ENCODE measurements at places on chromosomes 5 and 9.

- DNase-seq, result no peak
Observed at GRCh38 chr5:173208296-173208695, 26.7 kb downstream of the NKX2-5 start.

DNA sequence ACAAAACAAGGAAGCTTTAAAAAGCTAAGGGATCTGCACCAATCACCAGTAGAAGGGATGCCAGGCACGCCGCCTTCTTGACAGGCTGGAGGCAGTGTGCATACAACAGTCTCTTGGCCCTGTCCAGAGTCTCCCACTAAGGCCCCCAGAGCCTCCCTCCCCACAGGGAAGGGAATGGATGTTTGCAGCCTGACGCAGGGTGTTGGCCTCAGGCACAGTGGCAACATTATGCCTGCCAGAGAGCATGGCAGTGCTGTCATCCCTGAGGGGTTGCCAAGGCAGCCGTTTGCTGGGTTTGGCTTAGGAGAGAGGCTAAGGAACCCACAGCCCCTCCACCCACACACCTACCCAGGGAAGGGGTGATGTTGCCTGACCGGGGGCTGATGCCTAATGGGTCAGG lies 4.8 kb downstream of the HBEGF start:
- DNase-seq, result no peak

DNA sequence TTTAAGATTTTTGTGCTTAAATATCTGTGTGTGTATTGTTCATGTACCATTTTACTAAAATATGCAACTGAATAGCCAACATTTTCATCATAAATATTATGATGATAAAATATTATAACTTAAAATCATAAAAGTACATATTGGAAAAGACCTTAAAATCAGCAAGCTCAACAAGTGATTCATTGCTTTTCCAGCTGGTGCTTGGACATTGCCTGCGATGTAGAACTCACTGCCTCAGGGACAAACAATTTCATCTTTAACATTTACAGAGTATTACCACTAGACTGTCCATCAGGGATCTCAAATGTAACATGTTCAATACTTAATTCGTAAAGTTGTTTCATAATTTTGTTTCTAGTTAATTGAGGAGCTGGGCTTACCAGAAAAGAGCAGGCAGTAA lies 17.5 kb upstream of the SMARCA2 start:
- no peak for DNase-seq

- DNase-seq, result no peak
Observed at GRCh38 chr5:132489051-132489770, 1.4 kb downstream of the IRF1 start.

DNA sequence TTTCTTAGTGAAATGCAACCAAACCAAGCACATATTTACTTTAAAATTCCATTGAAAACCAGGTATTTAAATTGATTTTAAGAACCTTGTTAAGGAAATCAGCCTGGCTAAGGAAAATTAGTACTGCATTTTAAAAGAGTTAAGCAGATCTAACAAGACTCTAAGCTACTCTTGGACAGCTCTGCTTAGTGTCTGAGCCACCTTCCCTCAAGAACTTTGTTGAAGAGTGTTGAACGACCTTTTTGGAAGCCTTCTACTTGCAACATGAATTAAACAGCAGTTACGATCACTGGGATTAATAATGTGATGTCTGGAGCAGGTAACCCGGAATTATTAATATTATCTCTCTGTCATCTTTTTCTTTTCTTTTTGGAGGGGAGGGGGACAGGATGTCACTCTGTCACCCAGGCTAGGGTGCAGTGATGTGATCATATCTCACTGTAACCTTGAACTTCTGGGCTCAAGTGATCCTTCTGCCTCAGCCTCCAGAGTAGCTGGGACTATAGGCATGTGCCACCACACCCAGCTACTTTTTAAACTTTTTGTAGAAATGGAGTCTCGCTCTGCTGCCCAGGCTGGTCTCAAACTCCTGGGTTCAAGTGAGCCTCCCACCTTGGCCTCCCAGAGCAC lies 74.7 kb downstream of the ANKRD55 start:
- no peak for DNase-seq

DNA sequence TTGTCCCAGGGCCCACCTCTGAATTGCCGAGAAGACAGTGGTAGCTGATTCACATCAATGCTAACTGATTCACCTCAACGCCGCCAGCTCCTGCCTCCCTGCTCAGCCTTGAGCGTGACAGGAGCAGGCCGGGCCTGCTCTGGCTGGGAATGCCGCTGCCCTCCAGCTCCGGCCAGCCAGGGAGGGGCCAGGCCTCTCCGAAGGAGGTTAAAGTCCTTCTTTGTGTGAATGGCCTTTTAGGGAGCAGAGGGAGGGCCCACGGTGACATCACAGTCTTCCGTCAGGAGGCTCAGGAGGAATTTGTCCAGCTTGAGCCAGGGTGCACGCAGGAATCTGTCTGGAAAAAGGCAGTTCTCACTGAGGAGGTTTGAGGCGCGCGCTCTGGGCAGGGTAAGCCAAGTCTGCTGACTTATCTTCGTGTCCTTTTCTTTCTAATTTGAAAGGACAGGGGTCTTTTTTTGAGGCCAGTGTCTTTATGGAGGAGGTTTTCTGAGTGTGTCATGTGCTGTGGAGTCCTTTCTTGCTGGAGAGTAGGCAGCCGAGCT lies 82.7 kb downstream of the C9orf152 start:
- no peak for DNase-seq

GRCh38 chr9:19424176-19424779 lies 15.5 kb downstream of the ACER2 start:
- DNase-seq, result no peak

- peak; percentile 48 for DNase-seq
Observed at GRCh38 chr9:33446946-33447798, at the start of gene AQP3. TSS of gene AQP3 (minus strand) at chr9:33447593. CDS start at chr9:33447530, 63 bp downstream.

DNA sequence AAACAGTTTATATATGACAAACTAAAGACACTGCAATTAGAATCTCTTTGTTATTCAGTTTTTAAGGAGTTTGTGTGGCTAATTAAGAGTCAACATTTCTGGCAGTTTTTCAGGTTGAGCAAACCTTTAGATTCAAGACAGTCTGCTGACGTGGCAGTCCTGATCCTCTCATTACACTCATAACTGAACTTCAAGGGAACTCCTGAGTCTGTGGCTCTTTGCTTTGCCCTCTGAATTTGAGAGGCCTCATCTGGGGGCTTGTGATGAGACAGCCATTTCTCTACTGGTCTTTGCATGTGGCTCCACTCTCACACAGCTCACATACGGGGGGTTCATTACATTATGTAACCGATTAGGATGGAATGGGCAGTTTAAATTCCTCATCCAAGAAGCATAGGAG lies 182.9 kb upstream of the MEF2C start:
- no peak for DNase-seq

DNA sequence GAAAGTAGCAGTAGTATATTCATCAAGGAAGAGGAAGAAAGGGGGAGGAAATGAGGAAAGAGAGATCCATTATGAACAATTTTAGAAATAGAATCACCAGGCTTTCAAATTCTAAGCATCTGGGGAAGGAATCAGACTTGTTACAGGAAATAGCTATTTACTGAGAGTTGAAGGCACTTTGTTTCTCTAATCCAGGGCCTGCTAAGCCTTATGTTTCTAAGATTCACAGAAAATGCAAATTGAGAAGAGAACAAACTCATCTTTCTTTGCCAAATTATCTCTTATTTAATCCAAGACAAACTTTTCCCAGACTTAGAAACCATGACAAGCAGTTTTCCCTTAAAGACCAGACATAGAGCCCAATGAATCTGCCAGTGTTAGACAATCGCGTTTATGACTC lies 528.0 kb upstream of the NMUR2 start:
- no peak for DNase-seq

GRCh38 chr5:165187815-165188214 lies 1682.4 kb downstream of the MAT2B start:
- DNase-seq, result no peak

- peak; percentile 60 for DNase-seq
Observed at GRCh38 chr5:33936004-33936380, 194 bp upstream of the RXFP3 start.

DNA sequence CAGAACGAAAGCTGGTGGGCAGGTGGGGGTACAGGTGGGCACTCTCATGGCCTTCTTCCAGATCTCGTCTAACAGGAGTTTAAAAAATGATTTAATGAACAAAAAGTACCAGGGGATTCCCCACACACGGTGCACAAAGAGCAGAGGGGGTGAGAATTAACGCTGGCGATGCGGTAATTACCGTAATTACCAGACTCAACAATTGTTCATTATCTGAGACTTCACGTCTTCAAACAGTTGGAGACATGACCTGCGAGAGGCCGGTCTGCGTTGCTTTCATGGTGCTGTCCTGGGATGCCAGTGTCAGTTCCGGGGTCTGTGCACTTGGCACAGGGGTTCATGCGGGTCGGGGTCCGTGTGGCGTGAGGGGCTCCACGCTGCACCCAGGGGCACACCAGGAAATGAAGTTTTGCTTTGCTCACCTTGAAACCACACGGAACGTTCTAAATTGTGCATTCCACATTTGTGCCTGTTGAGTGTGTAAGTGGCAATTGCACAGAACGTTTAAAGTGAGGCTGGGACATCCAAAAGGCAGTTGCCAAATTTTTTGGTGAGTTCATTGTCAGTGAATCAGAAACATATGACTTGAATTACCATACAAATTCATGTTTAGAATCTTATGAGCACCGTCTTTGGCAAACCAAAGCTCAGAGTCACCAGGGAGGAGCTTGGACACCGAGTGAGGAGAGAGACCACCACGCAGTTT lies 256.4 kb upstream of the IRX1 start:
- DNase-seq, result no peak

DNA sequence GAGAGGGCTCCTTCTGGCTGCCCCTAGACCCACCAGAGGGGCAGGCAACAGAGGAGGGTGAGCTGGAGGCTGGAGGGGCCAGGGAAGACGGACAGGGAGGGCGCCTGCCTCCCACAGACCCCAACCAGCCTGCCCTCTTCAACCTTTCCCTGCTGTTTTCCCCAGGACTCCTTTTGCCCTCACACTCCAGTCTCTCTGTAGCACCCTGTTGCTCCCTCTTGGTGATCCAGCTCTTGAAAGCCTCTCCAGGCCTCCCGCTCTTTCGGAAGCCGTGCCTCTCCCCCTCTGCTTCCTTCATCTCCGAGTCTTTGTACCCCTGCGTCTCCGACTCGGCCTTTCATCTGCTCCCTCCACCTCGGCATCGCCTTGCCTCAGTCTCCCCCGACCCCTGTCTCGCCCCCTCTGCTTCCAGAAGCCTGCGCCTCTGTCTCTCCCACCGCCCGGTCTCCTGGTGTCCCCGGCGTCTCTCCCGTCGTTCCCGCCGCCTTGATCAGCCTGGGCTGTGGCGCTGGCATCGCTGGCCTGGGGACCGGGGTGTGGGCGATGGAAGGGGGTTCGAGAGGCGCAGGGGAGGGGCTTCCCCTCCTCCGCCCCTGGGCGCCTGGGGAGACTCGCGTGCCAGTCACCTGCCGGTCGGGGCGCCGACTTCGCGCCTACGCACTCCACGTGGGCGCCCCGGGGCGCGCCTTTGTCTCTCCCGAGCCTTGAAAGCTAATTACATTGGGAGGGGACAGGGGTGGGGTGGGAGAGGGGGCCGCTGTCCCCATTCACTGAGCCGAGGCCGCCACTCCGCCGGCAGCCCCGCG lies 5.3 kb upstream of the PRDM12 start:
- DNase-seq, result peak; percentile 75

- DNase-seq, result no peak
Observed at GRCh38 chr9:135043345-135043744, 44.1 kb upstream of the OLFM1 start.

DNA sequence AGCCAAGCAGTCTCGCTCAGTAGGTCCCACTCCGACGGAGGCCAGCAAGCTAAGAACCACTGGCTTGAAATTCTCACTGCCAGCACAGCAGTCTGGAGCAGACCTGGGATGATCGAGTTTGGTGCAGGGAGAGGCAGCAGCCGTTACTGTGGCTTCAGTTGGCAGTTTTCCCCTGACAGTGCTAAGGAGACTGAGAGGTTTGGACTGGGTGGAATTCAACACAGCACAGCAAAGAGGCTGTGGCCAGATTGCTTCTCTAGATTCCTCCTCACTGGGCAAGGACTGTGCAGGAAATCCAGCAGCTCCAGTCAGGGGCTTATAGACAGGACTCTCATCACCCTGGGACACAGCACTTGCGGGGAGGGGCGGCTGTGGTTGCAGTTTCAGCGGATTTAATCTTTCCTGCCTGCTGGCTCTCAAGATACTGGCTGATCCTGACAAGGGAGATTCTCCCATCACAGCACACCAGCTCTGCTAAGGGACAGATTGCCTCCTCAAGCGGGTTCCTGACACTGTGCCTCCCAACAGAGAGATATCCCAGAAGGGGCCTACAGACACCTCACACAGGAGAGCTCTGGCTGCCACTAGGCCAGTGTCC lies 122.1 kb downstream of the YIPF5 start:
- no peak for DNase-seq
